ENCODE measurements at places on chromosomes 13 and 19.

DNA sequence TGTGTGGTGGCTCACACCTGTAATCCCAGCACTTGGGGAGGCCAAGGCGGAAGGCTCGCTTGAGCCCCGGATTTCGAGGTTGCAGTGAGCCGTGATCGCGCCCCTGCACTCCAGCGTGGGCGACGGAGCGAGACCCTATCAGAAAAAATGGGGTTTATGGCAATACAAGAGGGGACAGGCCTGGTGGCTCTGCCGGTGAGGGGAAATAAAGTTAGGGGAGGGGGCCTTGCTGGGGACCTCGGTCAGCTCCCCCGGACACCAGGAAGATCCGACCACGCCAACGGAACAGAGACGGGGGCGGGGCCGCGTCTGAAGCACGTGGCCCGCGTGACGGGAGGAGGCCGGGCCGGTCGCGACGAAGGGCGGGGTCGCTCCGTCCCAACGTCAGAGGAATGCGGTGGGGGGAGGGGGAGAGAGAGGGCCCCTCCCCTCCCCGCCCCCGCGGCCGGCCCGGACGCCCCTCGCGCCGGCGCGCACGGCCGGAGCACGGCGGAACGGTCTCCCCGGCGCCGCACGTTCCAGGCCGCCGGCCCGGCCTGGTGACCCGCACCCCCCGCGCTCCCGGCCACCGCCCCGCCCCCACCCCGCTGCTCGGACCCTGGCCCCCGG, 1.9 kb upstream of the HNRNPL start:
- H3K4me3 ChIP-seq = peak overlapping the region; percentile 95
- peaks cover 36% of the 10 kb centered on the region for H3K4me1 ChIP-seq
- peaks cover 13% of the 10 kb centered on the region for H3K36me3 ChIP-seq
- peak; percentile 87 for DNase-seq
- no peaks in the 10 kb centered on the region for H3K27me3 ChIP-seq

DNA sequence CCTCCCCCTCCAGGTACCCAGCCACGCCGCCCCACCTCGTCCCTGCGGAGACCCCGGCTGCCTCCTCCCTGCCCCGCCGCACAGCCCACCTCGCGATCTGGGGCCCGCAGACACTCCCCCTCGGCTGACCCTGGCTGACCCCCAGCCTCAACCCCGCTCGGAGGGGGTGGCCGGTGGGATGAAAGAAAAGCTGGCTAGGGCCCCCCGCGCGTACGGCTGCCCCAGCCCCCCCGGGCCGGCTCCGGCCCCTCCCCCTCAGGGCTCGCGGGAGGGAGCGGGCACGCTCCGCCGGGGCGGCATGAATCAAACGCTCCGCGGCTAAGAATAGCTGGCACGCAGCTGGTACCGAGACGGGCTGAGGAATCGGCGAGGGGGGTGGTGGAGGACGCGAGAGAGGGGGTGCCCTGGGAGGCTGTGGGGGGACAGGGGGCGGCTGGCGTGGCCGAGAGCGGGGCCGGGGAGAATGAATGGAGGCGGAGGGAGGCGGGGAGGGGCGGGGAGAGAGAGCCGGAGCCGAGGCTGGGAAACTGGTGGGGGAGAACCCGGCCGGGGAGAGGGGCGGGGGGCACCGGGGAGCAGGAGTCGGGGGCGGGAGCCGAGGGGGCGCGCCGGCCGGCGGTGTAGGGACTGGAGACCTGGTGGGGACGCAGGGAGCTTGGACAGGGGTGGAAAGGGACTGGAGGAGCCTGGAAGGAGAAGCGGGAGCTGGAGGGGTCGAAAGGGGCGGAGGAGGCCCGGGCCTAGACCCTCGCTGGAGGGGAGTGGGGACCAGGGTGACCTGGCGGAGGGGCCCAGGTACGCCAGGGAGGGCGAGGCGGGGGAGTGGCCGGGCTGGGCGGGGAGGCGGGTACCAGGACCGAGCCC, 1.1 kb downstream of the SHANK1 start:
- peaks cover 14% of the 10 kb centered on the region for H3K4me1 ChIP-seq
- no peak overlapping the region for H3K27ac ChIP-seq
- H3K27me3 ChIP-seq = peaks cover 53% of the 10 kb centered on the region
- peak overlapping the region; percentile 67 for H3K4me3 ChIP-seq

DNA sequence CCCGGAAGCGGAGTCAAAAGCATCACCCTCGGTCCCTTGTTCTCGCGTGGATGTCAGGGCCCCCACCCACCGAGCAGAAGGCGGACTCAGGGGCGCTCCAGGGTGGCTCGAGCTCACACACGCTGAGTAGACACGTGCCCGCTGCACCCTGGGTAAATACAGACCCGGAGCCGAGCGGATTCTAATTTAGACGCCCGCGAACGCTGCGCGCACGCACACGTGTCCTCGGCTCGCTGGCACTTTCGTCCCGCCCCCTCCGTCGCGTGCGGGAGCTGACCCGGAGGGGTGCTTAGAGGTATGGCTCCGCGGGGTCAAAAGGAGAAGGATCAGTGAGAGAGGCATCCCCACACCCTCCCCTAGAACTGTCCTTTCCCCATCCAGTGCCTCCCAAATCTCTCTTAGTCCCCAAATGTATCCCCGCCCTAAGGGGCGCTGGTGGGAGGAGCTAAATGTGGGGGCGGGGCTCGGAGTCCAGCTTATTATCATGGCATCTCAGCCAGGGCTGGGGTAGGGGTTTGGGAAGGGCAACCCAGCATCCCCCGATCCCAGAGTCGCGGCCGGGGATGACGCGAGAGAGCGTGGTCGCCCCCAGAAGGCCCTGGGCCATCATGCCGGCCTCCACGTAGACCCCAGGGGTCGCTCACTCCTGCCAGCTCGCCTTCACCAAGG, 451 bp upstream of the ICAM5 start:
- peak overlapping the region; percentile 73 for H3K4me3 ChIP-seq
- H3K4me1 ChIP-seq = peaks cover 34% of the 10 kb centered on the region
- H3K27me3 ChIP-seq = peaks cover 21% of the 10 kb centered on the region
- peak overlapping the region; percentile 31 for H3K27ac ChIP-seq
- peaks cover 5% of the 10 kb centered on the region for H3K36me3 ChIP-seq
- peak; percentile 50 for DNase-seq

GRCh38 chr19:46317339-46317738, 20.5 kb downstream of the HIF3A start:
- no peaks in the 10 kb centered on the region for H3K36me3 ChIP-seq
- H3K4me1 ChIP-seq = no peaks in the 10 kb centered on the region
- peaks cover 6% of the 10 kb centered on the region for H3K27me3 ChIP-seq
- H3K27ac ChIP-seq = no peak overlapping the region
- no peak overlapping the region for H3K4me3 ChIP-seq

DNA sequence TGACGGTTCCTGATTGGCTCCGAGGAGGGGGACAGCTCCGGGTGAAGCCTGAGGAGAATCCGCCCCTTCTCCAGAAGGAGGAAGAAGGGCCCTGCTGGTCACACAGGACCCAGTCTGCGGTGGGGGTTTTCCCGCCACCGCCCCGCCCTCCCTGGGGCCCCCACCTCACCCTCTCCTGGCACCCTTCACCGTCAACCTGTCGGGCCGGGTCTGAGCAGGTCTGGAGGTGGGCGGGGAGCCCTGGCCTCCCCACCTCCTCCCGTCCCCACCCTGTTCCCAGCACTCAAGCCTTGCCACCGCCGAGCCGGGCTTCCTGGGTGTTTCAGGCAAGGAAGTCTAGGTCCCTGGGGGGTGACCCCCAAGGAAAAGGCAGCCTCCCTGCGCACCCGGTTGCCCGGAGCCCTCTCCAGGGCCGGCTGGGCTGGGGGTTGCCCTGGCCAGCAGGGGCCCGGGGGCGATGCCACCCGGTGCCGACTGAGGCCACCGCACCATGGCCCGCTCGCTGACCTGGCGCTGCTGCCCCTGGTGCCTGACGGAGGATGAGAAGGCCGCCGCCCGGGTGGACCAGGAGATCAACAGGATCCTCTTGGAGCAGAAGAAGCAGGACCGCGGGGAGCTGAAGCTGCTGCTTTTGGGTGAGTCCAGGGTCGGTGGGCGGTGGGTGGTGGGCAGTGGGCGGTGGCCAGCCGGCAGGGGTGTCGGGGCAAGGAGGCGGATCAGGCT, at the start of gene GNA15:
Gene GNA15 (plus strand): TSS at position 73 of the 723 bp plus-strand sequence. CDS start 418 bp downstream, at position 491.
- H3K27me3 ChIP-seq = peaks cover 10% of the 10 kb centered on the region
- H3K36me3 ChIP-seq = no peaks in the 10 kb centered on the region
- no peak within 1 kb of the TSS for H3K4me3 ChIP-seq

Measured in memory B cell (primary cell).